ENCODE measurements at places on chromosomes 1 and 21. TPM values are rescaled to one million over a fixed set of nuclear protein-coding genes. Genes with fewer than 3 reads are reported as not detected.
A peak's percentile ranks its signal among the peaks of the same experiment; 100 is the strongest.

Gene RGS8
- not detected for total RNA-seq

Gene LPGAT1
- 17.1 TPM for total RNA-seq

Gene ROR1
- total RNA-seq = 115 TPM

- DNase-seq = no peak
- H3K4me1 ChIP-seq = no peaks in the 10 kb centered on the region
- H3K27me3 ChIP-seq = no peaks in the 10 kb centered on the region
- no peak overlapping the region for H3K4me3 ChIP-seq
Measured at GRCh38 chr1:3483801-3484444, 29.5 kb downstream of the ARHGEF16 start.

GRCh38 chr1:107004421-107004820 lies 52.1 kb upstream of the PRMT6 start:
- no peaks in the 10 kb centered on the region for H3K4me1 ChIP-seq
- no peak overlapping the region for H3K4me3 ChIP-seq
- no peaks in the 10 kb centered on the region for H3K27me3 ChIP-seq
- no peaks in the 10 kb centered on the region for H3K36me3 ChIP-seq

Gene DNTTIP2
- 27.1 TPM for total RNA-seq

- H3K27ac ChIP-seq = peak overlapping the region; percentile 32
- H3K36me3 ChIP-seq = no peaks in the 10 kb centered on the region
- no peak overlapping the region for H3K4me3 ChIP-seq
- DNase-seq = no peak
- peaks cover 10% of the 10 kb centered on the region for H3K4me1 ChIP-seq
- no peaks in the 10 kb centered on the region for H3K27me3 ChIP-seq
Measured at GRCh38 chr1:233730809-233731208, 116.9 kb downstream of the KCNK1 start.

Gene ARMH1
- total RNA-seq = not detected

- no peaks in the 10 kb centered on the region for H3K36me3 ChIP-seq
- no peak overlapping the region for H3K4me3 ChIP-seq
- no peaks in the 10 kb centered on the region for H3K4me1 ChIP-seq
- H3K27ac ChIP-seq = no peak overlapping the region
- DNase-seq = no peak
Measured at GRCh38 chr1:190159146-190159545, 318.5 kb downstream of the BRINP3 start.

Gene OR10J1
- total RNA-seq = not detected

GRCh38 chr1:151733126-151733525 lies 11.8 kb downstream of the RIIAD1 start:
- no peak overlapping the region for H3K4me3 ChIP-seq
- no peak overlapping the region for H3K27ac ChIP-seq
- no peaks in the 10 kb centered on the region for H3K36me3 ChIP-seq
- no peak for DNase-seq

DNA sequence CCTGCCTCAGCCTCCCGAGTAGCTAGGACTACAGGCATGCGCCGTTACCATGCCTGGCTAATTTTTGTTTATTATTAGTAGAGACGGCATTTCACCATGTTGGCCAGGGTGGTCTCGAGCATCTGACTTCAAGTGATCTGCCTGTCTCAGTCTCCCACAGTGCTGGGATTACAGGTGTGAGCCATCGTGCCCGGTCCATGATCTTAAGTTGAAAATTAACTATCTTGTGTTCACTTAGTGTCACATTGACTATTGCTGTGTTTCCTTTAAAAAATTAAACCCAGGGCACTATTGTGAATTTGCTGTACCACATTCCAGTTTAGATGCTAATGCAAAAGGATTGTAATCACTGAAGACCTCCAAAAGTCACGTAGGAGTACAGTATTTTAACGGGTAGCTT lies 14.1 kb downstream of the CMPK1 start:
- no peak overlapping the region for H3K4me3 ChIP-seq
- peaks cover 3% of the 10 kb centered on the region for H3K36me3 ChIP-seq
- H3K27ac ChIP-seq = no peak overlapping the region
- H3K4me1 ChIP-seq = no peaks in the 10 kb centered on the region
- H3K27me3 ChIP-seq = no peaks in the 10 kb centered on the region

DNA sequence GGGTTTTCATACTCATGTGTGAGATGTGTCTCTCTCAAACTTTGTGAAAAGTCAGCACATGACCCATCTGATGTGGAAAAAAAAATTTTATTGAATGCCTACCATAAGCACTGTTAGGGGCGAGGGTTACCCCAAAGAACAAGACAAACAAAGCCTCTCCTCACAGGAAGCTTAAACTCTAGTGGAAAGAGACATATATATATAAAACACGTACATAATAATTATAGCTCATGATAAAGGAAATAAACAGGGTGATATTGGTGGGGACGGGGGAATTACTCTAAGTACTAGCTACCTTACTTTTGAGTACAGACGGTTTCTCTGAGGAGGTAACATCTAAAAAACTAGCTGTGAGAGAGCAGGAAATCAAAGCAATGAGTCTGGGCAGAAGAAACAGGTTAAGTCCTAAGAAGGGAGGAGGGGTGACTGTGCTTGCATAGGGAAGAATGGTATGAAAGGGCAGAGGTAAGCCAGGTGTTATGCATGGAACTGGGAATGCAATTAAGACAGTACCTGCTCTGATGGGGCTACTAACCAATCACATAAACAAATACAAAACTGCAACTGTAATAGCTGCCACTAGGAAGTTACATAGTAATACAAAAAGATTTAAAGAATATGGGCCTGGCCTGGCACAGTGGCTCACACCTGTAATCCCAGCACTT lies 4.5 kb downstream of the LIN9 start:
- H3K4me3 ChIP-seq = no peak overlapping the region
- no peak overlapping the region for H3K27ac ChIP-seq
- peaks cover under 1% of the 10 kb centered on the region for H3K4me1 ChIP-seq
- no peaks in the 10 kb centered on the region for H3K27me3 ChIP-seq

- no peak overlapping the region for H3K4me3 ChIP-seq
- no peaks in the 10 kb centered on the region for H3K36me3 ChIP-seq
- H3K27me3 ChIP-seq = no peaks in the 10 kb centered on the region
- DNase-seq = no peak
- H3K4me1 ChIP-seq = no peaks in the 10 kb centered on the region
Measured at GRCh38 chr21:32545948-32546441, 39.3 kb downstream of the TCP10L start.

- H3K27ac ChIP-seq = peak overlapping the region; percentile 53
- peaks cover 10% of the 10 kb centered on the region for H3K4me1 ChIP-seq
- no peaks in the 10 kb centered on the region for H3K27me3 ChIP-seq
- H3K36me3 ChIP-seq = no peaks in the 10 kb centered on the region
- no peak overlapping the region for H3K4me3 ChIP-seq
Measured at GRCh38 chr1:204889681-204890383, 19.2 kb downstream of the NFASC start.

Gene LRRC52
- total RNA-seq = not detected

DNA sequence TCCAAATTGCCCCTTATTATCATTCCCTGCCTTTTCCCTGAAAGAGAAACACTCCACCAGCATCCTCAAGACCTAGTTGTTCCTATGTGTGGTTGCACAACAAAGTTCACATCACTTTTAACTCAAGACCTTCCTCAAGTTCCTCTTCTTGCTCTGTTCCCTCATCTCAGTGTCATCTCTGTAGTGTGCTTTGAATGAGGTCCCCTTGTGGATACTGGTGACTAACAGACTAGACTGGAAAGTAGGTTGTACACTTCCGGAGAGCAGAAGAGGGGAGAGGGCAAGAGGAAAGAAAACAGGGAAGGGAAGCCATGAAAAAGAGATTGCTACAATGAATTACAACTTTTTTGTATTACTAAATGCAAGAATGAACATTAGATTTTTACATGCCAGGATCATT lies 853.8 kb downstream of the USP25 start:
- no peaks in the 10 kb centered on the region for H3K27me3 ChIP-seq
- H3K27ac ChIP-seq = no peak overlapping the region
- H3K4me1 ChIP-seq = peaks cover 12% of the 10 kb centered on the region
- H3K4me3 ChIP-seq = no peak overlapping the region
- no peaks in the 10 kb centered on the region for H3K36me3 ChIP-seq

Gene SPRR1B
- total RNA-seq = not detected

Gene SPRR1A
- not detected for total RNA-seq

DNA sequence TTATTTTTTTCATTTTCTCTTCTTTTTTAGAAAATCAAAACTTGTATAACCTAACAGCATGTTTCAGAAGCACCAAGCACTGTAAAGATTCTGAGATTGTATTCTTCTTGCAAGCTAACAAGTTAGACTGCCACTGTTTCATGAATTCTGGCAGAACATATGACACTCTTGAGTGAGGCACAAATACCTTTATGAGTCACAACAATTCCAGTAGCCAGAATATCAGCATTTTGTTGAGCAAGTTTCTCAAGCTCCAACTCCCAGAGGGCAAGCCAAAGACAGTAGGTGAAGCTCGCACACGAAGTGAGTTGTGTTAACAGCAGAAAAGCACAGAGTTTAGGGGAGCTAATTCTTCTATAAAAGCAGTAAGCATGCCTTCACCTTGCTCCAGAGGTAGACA lies 268.8 kb upstream of the NCAM2 start:
- DNase-seq = no peak
- H3K4me1 ChIP-seq = no peaks in the 10 kb centered on the region
- H3K27me3 ChIP-seq = no peaks in the 10 kb centered on the region
- no peak overlapping the region for H3K4me3 ChIP-seq

Gene SEC22B
- total RNA-seq = 16.8 TPM

DNA sequence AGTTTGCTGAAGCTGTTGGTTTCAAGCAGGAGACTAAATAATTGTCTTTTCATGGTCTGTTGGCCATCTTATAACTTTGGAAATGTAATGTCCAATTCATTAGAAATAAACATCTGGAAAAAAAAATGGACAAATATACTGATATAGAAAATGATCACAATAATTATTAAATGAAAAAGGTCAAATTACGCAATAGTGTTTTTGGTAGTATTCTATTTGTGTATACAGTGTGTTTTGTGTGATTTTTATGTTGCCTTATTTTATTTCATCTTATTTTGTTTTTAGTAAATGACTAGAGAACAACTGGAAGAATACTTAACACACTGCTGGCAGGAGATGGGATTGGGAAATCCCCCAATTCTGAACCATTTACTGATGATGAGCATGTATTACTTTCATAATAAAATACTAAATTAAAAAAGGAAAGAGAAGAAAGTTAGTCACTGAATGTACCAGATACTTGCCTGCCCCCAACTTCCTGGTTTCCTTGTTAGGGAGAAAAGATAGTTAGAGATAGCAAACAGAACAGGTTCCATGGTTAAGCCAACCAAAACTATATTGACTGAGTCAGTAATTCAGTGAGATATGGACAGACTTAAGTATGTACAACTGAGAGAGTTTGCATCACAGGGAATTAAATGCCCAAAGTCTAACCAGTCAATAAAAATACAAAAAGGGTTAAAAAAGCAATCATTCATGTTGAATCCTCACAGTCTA lies 24.0 kb upstream of the SAMD13 start:
- H3K36me3 ChIP-seq = no peaks in the 10 kb centered on the region
- no peak for DNase-seq
- H3K4me1 ChIP-seq = no peaks in the 10 kb centered on the region
- H3K27me3 ChIP-seq = no peaks in the 10 kb centered on the region
- no peak overlapping the region for H3K4me3 ChIP-seq
- no peak overlapping the region for H3K27ac ChIP-seq

DNA sequence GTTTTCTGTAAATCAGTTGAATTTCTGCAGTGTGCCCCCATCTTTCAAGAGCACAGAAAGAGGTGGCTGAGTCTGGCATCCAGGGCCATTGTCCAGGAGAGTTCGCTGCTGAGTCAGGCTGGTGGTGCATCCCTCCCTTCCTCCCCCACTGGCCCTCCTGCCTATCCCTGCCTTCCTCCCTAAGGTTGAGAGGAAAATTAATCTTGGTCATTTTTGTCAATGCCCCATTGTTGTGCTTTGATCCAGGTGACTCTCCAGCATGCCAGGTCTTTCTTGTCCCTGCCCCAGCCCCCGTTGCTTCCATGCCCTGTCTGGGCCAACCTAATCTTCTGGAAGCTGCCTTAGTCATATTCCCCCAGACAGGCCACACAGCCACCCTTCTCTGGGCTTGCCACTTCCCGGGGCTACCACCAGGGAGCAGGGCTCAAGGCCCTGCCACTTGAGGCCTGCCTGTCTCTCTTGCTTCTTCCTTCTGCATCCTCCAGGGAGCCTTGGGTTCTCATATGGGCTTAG lies 26.6 kb downstream of the PROK1 start:
- no peak for DNase-seq
- no peaks in the 10 kb centered on the region for H3K27me3 ChIP-seq
- H3K4me1 ChIP-seq = no peaks in the 10 kb centered on the region

GRCh38 chr21:32413697-32414578 lies 1.4 kb downstream of the EVA1C start:
- peak overlapping the region; percentile 87 for H3K4me3 ChIP-seq
- no peak for DNase-seq
- no peaks in the 10 kb centered on the region for H3K27me3 ChIP-seq

- H3K27ac ChIP-seq = no peak overlapping the region
- no peaks in the 10 kb centered on the region for H3K27me3 ChIP-seq
- H3K4me1 ChIP-seq = no peaks in the 10 kb centered on the region
- no peaks in the 10 kb centered on the region for H3K36me3 ChIP-seq
Measured at GRCh38 chr21:44368711-44369446, 15.5 kb downstream of the TRPM2 start.

Gene NR5A2
- 12.7 TPM for total RNA-seq

- H3K4me3 ChIP-seq = no peak overlapping the region
Measured at GRCh38 chr1:26097696-26098095, 13.9 kb upstream of the PDIK1L start.

GRCh38 chr1:223631956-223632355 lies 33.5 kb downstream of the CAPN8 start:
- no peaks in the 10 kb centered on the region for H3K4me1 ChIP-seq
- no peaks in the 10 kb centered on the region for H3K36me3 ChIP-seq
- H3K27ac ChIP-seq = no peak overlapping the region
- H3K4me3 ChIP-seq = no peak overlapping the region
- H3K27me3 ChIP-seq = no peaks in the 10 kb centered on the region

- peak overlapping the region; percentile 50 for H3K4me3 ChIP-seq
- H3K36me3 ChIP-seq = no peaks in the 10 kb centered on the region
- no peak overlapping the region for H3K27ac ChIP-seq
- H3K27me3 ChIP-seq = no peaks in the 10 kb centered on the region
- no peak for DNase-seq
- no peaks in the 10 kb centered on the region for H3K4me1 ChIP-seq
Measured at GRCh38 chr21:31558962-31559367, 100.5 kb upstream of the SOD1 start.

Gene ALX3
- total RNA-seq = not detected

Gene AGMAT
- 1.1 TPM for total RNA-seq

DNA sequence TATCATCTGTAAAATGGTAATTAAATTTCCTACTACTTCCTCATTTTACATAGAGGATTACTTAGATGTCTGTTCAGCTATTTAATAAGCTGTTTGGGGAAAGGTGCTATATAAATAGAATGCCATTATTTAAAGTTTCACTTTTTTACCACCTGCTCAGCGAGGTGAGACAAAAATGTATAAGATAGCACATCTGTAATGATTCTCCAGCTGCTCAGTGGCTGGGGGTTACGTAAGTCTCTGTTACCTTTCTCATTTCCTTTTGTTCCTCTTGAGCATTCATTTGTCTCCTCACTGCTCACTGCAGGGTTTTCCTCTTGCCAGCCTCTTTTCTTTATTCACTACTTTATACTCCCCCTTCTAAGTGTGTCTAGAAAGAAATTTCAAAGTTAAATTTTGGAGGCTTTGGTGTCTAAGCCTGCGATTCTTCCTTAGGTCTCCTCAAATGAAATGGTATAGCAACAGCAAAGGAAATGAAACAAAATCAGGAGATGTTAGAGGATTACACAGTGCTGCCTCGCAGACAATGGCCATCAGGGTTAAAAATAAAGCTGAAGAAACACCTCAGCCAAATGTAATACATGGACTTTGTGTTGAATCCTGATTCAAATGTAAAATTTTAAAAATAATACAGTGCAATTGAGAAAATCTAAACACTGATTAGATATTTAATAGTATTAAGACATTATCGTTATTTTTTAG lies 6.8 kb downstream of the RGS8 start:
- no peak overlapping the region for H3K4me3 ChIP-seq
- no peak overlapping the region for H3K27ac ChIP-seq
- no peaks in the 10 kb centered on the region for H3K36me3 ChIP-seq
- no peaks in the 10 kb centered on the region for H3K27me3 ChIP-seq

All from ascending aorta (tissue), 2 donors.